ENCODE measurements at places on chromosomes 5 and 9.

DNA sequence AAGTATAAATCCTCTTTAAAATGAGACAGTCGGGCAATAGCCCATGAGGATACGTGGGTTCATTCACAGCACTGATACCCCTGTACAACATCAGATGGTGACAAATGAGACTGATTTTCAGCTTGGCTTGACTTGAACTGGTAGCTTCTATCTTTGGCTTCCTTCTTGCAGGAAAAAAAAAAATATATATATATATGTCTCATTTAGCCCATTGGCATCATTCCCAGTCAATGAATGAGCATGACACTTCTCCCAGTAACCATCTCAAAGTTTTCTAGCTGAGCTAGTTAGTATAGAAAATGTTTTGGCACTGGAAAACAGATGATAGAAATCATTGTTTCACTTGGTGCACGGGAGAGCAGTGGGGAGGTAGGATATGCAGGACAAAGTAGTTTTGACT, 222.5 kb upstream of the TAS2R1 start:
- DNase-seq, result no peak

GRCh38 chr5:142134331-142135010, 25.9 kb downstream of the NDFIP1 start:
- DNase-seq, result no peak

GRCh38 chr5:37755581-37755980, 84.3 kb downstream of the GDNF start:
- no peak for DNase-seq

- no peak for DNase-seq
These were observed 104.3 kb upstream of the RANBP3L start for GRCh38 chr5:36406023-36406422.

DNA sequence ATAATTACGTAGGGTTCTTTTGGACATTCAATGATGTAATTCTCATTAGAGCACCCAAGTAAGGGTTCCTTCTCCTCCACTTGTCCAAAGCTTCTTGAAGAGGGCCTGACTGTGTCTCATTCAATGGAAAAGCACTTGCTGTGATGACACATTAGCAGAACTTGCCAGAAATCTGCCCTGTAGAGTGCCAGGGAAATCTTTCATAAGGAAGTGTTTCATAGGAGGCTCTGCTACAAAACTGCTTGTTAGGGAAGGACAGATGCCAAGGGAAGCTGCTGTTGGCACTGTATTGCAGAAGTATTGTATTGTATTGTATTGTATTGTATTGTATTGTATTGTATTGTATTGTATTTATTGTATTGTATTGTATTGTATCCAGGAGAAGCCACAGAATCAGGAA, 45.5 kb upstream of the MPDZ start:
- no peak for DNase-seq

- DNase-seq, result no peak
These were observed 22.1 kb downstream of the SH3RF2 start for GRCh38 chr5:145958436-145958835.

DNA sequence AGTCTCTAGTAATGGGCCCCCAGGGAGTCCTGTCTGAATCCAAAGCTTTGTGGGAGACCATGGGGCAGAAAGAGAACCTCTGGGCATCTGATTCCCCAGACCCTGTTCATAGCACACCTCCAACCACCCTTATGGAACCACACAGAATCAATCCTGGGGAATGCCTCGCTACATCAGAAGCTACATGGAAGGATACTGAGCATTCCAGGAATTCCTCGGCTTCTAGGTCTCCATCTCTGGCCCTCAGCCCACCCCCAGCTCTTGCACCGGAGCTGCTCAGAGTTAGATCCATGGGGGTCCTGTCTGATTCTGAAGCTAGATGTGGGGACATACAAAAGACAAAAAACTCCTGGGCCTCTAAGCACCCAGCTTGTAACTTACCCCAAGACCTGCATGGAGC, 28.4 kb downstream of the VCP start:
- no peak for DNase-seq

DNA sequence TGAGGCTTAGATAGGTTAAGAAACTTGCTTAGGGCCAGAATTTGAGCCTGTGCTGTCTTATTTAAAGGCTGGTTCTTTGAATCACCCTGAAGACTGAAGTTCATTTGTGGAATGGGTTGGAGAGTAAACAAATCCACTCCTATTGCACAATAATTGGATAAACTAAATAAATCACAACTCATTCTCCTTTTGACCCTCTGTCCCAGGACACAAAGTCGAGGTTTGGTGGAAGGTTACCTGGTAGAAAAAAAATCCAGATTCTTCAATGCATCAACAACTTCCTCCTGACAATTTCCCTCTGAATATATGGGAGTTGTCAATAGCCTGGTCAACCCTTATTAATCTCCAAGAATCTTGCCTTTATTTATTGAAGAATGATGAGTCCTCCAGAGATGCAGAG, 28.9 kb downstream of the TBC1D2 start:
- DNase-seq, result no peak

DNA sequence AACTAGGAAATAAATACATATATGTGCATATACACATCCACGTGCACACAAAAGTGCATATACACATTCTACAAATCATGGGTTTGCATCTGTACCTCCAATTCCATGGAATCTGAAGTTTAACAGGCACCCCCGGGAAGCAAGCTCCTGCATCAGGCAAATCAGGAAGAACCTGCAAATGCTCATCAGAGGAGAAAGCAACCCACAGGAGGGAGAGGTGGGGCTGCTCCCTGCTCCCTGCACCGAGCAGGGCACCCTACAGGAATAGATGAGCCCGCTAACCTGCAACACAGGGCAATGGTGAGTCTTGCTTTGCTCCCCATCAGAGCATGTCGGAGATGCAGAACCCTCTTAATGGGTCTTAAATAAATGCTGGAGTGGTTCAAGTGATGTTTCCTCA, 151.3 kb downstream of the DAB2IP start:
- no peak for DNase-seq

- DNase-seq, result no peak
These were observed 135.2 kb downstream of the PCSK1 start for GRCh38 chr5:96297867-96298266.

- DNase-seq, result no peak
These were observed 10.2 kb upstream of the LCP2 start for GRCh38 chr5:170307575-170308465.

DNA sequence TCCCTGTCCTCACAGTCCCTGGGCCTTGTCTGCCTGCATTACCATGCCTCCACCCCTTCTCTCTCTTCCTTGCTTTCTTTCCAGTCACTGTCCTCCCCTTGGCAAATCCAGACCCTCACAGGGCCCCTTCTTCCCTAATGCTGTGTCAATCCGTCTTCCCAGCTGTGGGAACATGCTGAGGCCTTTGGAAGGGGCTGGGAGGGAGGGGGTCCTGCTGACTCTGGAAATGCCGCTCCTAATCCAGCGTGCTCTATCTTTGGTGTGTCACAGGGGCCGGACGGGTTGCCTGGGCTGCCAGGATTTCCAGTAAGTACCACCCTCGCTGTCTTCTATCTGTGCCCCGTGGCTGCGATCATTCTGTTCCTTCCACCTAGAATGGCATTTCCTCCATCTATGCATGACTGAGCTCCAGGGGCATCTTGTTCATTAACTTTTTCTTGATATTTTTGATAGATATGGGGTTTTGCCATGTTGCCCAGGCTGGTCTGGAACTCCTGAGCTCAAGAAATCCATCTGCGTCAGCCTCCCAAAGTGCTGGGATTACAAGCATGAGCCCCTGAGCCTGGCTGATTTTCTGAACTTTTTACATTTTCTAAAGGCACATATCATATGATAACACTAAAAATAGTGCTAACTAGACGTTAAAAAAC, 64.5 kb upstream of the TGFBR1 start:
- DNase-seq, result no peak

DNA sequence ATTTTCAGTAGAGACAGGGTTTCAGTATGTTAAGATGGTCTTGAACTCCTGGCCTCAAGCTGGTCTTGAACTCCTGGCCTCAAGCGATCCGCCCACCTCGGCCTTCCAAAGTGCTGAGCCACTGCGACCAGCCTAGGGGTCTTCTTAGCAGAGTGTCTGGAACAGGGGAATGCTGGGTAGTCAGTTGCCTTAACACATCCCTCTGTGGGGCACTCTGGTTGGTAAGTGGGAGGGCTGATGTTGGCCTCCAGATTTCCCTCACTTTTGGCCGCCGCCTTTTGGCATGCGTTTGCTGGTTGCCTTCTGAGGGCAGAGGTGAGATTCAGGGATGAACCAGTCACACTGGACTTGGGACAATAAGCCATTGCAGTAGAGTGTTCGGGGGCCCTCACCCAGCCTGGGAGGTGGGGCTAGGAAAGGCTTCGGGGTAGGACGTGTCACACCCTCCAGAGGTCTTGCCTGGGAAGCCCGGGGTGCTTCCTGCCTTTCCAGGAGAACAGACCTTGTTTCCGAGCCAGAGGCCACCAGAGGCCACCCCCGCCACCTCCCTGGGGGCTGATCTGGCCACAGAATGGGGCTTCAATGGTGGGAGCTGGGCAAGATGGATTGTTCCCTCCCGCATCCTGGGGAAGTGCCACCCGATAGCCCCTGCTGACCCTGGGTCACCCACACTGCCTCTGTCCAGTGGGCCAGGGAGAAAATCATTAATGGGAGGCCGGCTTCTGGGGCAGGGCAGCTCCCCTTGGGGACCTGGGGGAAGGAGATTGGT, 13.3 kb downstream of the FGF18 start:
- no peak for DNase-seq

DNA sequence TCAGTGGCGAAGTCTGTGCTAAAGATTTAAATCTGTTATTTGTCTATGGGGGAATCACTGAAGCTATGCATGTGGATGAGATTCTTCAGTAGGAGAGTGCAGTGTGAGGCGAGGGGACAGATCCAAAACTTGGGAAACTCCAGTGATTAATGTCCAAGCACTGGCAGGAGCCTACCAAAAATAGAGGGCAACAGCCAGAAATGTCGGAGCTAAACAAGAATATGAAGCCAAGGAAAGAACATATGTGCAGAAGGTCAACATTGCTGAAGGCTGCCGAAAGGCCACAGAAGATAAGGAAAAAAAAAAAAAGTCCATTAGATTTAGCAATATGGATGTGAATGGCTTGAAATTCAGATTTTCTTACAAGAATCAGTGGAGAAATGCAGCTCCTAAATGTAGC, 61.8 kb downstream of the C6 start:
- no peak for DNase-seq

DNA sequence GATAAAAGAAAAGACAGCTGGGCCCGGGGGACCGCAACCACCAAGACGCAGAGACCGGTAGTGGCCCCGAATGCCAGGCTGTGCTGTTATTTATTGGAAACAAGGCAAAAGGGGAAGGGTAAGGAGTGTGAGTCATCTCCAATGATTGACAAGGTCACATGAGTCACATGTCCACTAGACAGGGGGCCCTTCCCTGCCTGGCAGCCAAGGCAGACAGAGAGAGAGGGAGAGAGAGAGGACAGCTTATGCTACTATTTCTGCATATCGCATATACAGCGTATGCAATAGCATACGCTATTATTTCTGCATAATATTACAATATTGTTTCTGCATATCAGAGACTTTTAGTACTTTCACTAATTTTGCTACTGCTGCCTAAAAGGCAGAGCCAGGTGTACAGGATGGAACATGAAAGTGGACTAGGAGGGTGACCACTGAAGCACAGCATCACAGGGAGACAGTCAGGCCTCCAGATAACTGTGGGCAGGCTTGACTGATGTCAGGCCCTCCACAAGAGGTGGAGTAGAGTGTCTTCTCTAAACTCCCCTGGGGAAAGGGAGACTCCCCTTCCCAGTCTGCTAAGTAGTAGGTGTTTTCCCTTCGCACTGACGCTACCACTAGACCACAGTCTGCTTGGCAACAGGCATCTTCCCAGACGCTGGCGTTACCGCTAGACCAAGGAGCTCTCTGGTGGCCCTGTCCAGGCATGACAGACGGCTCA, 50.3 kb downstream of the RFX3 start:
- DNase-seq, result no peak

DNA sequence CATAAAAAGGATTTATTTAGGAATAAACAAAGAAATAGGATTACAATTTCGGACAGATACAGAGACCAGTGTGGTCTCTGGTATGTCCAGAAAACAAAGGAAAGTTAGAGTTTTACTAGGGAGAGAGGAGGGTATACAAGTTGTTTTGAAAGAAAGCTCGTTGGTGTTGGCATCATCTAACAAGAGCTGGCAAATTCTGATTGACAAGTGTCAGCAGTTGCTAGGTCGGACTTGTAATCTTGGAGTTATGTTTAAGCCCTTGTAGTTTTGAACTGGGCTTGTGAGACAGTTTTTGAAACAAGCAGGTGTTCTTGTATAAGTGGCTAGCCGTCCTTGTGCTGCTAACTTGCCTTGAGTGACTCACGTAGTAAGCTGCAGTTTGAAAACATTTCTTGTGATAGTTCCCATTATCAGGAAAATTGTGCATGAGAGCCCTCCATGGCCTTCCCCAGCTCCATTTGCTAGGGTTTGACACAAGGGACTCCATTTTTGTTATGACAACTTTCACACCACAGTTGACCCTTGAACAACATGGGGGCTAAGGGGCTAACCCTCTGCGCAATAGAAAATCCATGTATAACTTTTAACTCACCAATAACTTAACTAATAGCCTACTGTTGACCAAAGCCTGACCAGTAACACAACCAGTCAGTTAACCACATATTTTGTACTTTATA, 48.1 kb downstream of the ZNF622 start:
- no peak for DNase-seq

- no peak for DNase-seq
These were observed 10.9 kb upstream of the SHROOM1 start for GRCh38 chr5:132841305-132841704.

DNA sequence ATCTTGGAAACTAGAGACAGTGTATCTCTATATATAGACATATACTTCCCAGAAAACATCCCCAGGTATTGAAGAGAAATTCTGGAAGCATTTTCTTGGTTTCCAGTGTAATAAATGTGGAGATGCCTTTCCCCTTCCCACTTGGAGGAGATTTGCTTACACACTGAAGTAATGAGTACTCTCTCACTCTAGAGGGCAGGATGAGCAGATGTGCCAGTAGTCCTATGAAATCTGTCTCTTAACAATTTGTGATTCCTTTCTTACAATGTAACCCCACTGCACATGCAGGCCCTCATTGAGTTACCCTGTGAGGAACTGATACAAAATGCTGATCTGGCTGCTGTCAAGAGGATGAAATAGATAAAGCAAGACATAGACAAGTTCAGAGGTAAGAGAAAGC, 567.2 kb downstream of the SLCO4C1 start:
- no peak for DNase-seq

GRCh38 chr5:148849461-148849860, 23.1 kb downstream of the ADRB2 start:
- no peak for DNase-seq

DNA sequence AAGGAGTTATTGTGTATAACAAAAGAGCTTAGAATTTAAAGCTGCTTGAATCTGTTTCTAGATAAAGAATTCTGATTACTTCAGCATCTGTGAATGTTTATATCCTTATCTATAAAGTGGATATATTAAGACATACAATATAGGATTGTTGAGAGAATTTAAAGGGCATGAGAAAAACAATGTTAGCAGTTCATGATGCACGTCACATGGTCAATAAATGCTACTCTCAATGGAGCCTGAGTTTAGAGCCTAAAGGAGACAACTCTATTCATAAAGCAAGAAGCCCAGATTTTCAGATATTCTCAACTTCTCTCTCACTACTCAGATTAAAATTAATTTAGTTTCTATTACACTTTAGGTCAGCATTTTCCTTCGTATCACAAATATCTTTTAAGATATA, 666.7 kb upstream of the CDH18 start:
- DNase-seq, result no peak

- no peak for DNase-seq
These were observed 21.6 kb downstream of the GAS1 start for GRCh38 chr9:86925686-86926085.

- no peak for DNase-seq
These were observed 5.4 kb downstream of the MRPL36 start for GRCh38 chr5:1793966-1794900.
